ENCODE measurements at places on chromosomes 12 and 14. TPM values are rescaled to one million over a fixed set of nuclear protein-coding genes. Genes with fewer than 3 reads are reported as not detected.

GRCh38 chr14:54591461-54591860 lies 24.5 kb downstream of the SAMD4A start:
- no peak for DNase-seq

GRCh38 chr14:70707138-70708038 lies 65.7 kb downstream of the TTC9 start:
- no peak for DNase-seq

DNA sequence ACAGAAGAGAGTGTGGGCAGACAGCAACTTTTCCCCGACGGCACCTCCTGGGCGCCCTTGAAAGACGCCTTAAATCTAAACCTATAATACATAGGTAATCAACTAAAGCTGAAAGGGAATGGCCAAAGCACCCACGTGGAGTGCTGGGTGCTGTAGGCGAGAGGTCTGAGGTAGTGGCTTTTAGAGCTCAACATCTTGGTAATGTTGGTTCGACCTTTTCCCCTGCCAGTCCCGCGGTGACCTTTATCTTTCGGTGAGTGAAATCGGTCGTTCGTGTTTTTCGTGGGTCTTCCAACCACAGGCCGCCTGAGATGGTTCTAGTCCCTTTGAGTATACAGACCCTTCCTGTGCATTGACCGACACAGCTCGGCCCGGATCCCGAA lies 9.1 kb downstream of the OR6S1 start:
- DNase-seq = no peak

DNA sequence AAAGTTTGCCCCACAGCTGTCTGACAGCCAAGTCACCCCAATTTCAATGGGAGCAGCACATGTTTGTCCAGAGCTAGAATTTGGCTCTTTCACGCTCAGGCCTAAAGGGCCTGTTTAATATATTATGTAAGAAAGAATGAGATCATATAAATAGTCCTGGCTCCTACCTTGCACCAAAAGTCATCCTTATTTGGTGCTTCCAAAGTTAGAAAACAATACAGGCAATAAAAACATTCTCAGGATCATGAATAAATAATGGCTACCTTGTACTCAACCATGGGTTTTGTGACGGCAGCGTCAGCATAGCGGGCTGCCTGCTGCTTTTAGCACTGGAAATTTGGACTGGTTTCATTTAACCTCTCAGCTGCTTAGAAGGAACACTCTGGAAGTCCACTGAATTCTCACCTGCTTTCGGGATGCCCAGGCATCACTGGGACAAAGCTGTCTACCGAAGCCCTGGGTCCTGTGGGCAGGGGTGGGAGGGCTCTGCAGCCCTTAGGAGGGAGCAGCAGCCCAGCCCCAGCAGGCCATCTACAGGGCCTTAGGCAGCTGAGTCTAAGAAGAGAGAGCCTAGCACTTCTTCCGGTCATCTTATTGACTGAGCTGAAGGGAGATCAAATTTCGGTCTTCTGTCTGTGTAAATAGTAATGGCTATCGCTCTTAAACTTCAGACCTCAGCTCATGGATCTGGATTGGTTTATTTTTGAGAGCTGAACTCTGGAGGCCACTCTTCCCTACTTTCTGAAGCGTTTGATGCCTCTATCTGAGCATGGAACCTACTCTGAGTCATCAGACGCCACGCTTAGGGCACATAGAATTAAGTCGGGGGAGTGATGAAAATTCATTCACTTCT lies 106.5 kb downstream of the SAMD4A start:
- DNase-seq = no peak

GRCh38 chr12:85627584-85627983 lies 208.6 kb downstream of the RASSF9 start:
- no peak for DNase-seq

The HOXC11 gene
- total RNA-seq = not detected

The NGB gene
- total RNA-seq = not detected

All from left lobe of liver (tissue), 2 donors.